NCI-H2081 treated with DMSO at 0.1 percent for 48 hours (cell line): ENCODE measurements at places on chromosomes 1 and 21.

GRCh38 chr21:28150778-28151177 lies 841.9 kb downstream of the LTN1 start:
- DNase-seq, result no peak

- no peak for DNase-seq
Measured at GRCh38 chr1:55781944-55782482, 566.8 kb upstream of the USP24 start.

DNA sequence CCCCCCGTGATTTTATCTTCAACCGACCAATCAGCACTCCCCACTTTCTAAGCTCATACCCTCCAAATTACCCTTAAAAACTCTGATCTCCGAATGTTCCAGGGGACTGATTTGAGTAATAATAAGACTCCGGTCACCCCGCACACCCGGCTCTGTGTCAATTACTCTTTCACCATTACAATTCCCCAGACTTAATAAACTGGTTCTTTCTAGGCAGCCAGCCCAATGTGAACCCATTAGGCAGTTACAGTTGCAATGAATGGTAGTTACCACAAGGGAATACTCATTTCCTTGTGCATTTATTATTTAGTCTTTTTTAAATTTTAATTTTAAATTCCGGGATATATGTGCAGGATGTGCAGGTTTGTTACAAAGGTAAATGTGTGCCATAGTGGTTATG lies 177.9 kb downstream of the HFM1 start:
- DNase-seq, result no peak

GRCh38 chr1:17485281-17485680 lies 45.8 kb upstream of the RCC2 start:
- no peak for DNase-seq

DNA sequence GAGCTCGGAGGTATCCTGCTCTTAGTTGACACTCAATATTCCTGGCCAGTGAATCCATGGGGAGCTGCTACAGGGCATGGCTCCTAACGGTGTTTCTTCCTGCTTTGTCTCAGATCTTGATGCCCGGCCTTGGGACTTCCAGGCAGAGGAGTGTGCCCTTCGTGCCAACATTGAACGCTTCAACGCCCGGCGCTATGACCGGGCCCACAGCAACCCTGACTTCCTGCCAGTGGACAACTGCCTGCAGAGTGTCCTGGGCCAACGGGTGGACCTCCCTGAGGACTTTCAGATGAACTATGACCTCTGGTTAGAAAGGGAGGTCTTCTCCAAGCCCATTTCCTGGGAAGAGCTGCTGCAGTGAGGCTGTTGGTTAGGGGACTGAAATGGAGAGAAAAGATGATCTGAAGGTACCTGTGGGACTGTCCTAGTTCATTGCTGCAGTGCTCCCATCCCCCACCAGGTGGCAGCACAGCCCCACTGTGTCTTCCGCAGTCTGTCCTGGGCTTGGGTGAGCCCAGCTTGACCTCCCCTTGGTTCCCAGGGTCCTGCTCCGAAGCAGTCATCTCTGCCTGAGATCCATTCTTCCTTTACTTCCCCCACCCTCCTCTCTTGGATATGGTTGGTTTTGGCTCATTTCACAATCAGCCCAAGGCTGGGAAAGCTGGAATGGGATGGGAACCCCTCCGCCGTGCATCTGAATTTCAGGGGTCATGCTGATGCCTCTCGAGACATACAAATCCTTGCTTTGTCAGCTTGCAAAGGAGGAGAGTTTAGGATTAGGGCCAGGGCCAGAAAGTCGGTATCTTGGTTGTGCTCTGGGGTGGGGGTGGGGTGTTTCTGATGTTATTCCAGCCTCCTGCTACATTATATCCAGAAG lies 16.7 kb downstream of the ALX3 start:
- DNase-seq, result no peak

DNA sequence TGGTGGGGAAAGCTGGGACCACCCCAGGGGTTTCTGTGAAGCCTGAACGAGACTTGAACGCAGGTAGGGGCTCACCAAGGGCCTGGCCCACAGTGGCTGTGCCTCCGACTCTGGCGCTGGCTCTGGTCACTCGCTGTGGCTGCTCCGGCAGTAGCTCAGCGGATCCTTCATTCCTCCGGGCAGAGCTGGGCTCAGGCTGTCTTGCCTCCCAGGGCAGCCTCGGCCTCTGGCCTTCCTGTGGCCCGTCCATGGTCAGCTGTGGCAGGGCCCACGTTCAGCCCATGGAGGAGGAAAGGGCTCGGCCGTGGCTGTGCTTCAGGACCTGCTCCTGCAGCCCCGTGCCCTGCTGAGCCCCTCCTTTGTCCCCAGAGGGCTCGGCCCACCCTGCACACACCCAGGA lies 162.9 kb upstream of the C1orf174 start:
- no peak for DNase-seq

GRCh38 chr1:39488793-39489566 lies 2.5 kb upstream of the BMP8A start:
- no peak for DNase-seq

GRCh38 chr1:184225283-184226099 lies 161.3 kb upstream of the C1orf21 start:
- no peak for DNase-seq

- DNase-seq, result no peak
Measured at GRCh38 chr1:102952400-102952799, 155.9 kb downstream of the COL11A1 start.

DNA sequence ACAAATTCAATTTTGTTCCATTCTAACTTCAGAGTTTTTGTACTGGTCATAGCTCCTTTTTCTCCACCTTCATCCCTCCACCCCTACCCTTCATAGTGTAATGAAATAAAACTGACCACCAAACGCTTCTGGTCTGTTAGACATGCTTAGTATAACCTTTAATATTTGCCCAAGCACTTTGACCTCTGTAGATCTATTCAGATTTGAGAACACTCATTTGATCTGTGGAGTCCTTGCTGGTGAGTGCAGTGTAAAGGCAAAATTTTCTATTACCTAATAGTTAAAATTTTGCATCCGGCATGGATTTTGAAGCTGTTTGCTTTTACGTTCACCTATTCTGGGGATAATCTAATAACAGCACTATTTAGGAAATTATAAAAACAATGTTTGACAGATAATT lies 41.2 kb downstream of the TMEM200B start:
- DNase-seq, result no peak

DNA sequence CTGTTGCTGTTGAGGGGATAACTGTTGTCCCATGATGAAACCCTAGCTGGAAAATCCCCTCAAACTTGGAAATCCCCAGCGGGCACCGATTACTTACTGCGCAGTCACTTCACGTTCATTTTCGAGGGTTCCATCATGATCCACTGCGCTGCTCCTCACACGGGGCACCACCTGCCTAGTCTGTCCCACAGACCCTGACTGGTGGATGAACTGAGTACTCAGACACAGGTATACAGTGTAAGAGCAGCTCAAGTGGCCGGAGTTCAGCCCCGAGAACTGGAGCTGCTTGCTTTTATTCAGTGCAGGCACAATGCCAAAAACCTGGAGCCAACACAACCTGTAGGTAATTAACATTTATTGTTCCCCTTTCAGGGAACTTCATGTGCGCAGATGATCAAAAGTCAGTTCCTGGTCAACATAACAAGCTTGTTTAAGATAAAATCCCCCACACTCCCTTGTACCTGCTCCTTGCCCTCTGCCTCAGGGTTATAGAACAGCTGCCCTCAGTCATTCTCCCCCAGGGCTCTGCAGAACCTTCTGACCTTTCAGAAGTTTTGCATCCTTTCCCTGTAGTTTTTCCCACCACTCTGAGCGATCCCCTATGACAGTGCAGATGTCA lies 46.5 kb upstream of the PRELP start:
- peak; percentile 4 for DNase-seq

DNA sequence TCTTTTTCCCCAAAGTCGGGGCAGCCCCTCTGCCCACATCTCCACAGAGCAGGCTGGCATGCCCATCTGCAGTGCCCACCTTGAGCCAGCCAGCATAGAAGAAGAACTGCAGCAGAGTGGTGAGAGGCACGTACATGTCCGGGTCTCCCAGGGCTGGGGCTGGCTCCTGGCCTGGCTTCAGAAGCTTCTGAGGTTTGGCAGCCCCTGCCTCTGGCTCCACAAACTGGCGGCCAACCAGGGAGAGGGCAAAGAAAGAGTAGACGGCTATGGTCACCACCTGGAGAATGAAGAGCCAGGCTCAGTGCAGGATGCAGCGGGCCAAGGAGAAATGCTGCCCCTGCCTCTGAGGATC lies 3.0 kb downstream of the BEST4 start:
- DNase-seq, result no peak

- DNase-seq, result no peak
Measured at GRCh38 chr1:224069138-224069537, 44.8 kb upstream of the FBXO28 start.

GRCh38 chr1:156586323-156586722 lies 5.3 kb upstream of the NAXE start:
- DNase-seq, result no peak

DNA sequence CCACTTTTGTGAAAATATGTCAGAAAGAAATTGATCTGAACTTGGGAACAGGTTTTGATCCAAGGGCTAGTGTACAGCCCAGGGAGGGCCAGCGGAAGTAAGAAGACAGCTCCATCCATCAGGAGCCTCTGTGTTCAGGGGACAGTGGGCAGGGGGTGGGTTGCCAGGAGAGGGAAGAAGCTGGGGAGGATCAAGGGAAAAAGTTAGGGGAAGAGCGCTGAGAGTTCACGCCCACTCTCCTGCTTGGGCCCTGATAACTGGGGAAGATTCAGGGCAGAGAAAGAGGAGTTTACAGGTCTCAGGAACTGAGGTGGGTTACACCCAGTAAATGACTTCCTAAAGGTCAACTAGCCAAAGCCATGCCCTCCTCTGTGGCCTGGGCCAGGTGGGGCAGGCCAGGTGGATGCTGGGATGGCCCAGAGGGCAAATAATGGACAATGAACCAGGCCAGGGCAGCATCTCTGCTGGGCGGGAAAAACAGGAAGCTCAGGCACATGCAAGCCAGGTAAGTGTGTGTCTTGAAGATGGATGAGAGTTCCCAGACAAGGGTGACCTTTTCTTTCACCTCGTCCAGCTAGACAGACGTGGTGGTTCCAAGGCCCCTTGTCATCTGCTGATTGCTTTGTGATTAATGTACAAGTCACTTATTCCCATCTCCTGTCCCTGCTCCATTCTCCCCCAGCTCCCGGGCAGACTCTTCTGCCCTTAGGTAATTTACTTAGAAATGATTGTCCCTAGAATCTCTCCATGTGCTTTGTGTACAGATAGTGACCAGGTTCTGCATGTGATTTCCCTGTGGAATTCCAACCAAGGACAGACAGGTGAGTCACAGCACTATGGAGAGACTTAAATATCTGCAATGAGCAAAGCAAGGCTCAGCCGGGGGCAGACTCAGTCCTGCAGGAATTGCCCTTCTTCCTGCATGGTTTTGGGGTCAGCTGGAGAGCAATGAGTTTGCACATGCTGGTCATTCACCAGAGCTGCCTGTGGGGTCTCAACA lies 57.0 kb downstream of the MDM4 start:
- DNase-seq, result no peak

DNA sequence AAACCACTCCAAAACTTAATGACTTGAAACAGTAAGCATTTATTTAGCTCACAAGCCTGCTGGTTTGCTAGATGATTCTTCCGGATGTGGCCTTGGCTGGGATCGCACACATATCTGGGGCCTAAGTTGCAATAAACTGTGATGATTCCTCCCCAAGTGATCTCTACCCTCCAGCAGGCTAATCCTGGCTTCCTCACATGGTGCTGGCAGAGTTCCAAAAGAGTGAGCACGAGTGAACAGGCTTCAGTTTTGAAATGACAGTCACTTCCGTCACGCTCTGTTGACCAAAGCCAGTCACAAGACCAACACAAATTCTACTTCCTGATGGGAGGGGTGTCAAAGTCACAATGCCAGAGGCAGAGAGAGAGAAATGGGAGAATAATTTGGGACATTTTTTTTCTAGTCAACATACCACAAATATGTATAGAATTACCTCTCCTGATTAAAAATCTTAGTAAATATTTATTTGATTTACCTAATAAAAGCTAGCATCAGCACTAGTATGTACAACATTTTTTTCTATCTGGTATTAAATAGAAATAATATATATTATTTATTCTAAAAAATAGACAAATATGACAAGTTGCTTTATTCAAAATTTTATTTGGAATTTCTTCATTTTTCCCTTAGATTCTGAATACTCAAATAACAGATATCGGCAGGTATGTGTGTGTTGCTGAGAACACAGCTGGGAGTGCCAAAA lies 292.7 kb downstream of the TPR start:
- DNase-seq, result peak; percentile 85

DNA sequence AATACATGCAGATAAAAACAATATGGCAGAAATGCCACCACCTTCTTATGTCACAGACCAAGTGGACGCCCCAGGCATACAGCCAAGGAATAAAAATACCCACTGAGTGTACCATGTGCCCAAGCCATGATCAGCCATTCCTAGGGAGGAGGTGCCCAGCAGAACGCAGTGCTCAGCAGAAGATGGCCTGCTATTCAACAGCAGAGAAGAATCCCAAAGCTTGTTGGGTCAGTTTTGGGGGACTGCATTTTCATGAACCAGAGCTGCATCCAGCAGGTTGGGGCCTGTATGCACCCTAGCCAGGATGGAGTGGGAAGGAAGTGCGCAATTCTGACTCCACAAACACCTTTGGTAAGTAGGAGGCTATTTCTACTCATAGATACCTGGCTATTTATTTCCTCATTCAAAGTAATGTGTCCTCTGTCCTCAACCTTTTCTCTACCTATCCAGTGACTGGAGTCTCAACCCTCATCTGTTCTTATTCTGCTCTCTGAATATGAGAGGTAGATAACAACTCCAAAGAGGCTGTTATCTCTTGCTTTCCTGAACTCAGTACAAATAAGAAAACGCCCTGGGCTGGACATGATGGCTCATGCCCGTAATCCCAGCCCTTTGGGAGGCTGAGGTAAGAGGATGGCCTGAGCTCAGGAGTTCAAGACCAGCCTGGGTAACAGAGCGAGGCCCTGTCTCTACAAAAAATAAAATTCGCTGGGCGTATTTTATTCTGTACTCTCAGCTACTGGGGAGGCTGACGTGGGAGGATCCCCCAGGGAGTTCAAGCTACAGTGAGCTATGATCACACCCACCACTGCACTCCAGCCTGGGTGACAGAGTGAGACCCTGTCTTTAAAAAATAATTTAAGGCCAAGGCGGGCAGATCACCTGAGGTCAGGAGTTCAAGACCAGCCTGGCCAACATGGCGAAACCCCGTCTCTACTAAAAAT lies 2.5 kb upstream of the PLEKHM2 start:
- no peak for DNase-seq

GRCh38 chr1:25549273-25550154 lies 6.1 kb downstream of the LDLRAP1 start:
- DNase-seq, result no peak

GRCh38 chr1:169741666-169742394 lies 8.0 kb upstream of the SELE start:
- no peak for DNase-seq

GRCh38 chr1:6269720-6270400 lies 9.0 kb upstream of the GPR153 start:
- no peak for DNase-seq

- DNase-seq, result no peak
Measured at GRCh38 chr1:240646571-240647240, 34.8 kb upstream of the GREM2 start.
